ENCODE measurements at places on chromosomes 6 and 20. TPM values are rescaled to one million over a fixed set of nuclear protein-coding genes. Genes with fewer than 3 reads are reported as not detected.

PKIB gene
- 12.8 TPM for total RNA-seq

DLGAP4 gene
- 28.0 TPM for total RNA-seq

RAD21L1 gene
- total RNA-seq = 0.28 TPM

RFX6 gene
- total RNA-seq = not detected

ID4 gene
- total RNA-seq = 190 TPM

BMP6 gene
- total RNA-seq = 93.3 TPM

CLPSL2 gene
- total RNA-seq = not detected

- DNase-seq = peak; percentile 60
Observed at GRCh38 chr20:56909918-56910714, 281.0 kb downstream of the TFAP2C start.

GRCh38 chr20:41373251-41373783 is 6.7 kb upstream of the EMILIN3 start:
- DNase-seq = no peak

- no peak for DNase-seq
Observed at GRCh38 chr20:48717095-48717672, 110.6 kb downstream of the PREX1 start.

DNA sequence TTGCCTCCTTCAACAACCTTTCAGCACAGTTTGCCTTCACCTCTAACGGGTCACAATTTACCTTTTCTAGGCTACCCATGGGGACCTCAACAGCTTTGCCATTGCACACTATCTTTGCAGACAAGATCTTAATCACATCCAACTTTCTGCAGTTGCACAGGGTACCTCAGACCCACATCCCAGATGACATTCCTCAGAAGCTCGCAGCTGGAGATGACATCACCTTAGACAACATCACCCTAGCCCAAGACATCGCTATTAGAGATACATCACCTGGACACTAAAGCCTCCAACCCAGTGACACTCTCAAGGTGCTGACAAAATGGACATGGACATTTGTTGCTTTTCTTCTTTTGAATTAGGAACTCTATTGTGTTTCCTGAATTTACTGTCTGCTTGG is 38.6 kb upstream of the RPP40 start:
- DNase-seq = no peak

DNA sequence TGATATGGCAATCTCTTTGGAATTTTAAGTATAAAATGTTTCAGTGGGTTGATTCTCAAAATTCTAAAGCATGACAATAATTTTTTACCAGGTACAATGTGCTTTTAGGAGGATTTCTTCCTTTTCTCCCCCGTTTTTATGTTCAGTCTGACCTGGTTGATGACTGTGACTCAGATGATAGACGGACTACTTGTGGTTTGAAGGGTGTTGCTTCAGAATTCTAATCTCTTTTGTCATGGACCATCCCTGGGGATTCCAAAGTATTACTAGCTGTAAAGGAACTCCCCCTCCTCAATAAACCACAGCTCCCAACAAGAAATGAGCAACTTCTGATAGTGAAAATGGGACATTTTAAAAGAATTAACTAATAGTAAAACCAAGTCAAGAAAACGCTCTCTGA is 34.9 kb upstream of the TNFAIP3 start:
- DNase-seq = no peak

GRCh38 chr6:16224409-16224808 is 14.0 kb upstream of the GMPR start:
- DNase-seq = no peak

- no peak for DNase-seq
Observed at GRCh38 chr6:107600121-107600520, 110.2 kb downstream of the SOBP start.

GRCh38 chr20:46316984-46317684 is 8.8 kb upstream of the CDH22 start:
- no peak for DNase-seq
